ENCODE measurements at places on chromosomes 6 and 20.

GRCh38 chr20:5065879-5066383 lies 53.8 kb downstream of the PCNA start:
- peak; percentile 96 for DNase-seq

DNA sequence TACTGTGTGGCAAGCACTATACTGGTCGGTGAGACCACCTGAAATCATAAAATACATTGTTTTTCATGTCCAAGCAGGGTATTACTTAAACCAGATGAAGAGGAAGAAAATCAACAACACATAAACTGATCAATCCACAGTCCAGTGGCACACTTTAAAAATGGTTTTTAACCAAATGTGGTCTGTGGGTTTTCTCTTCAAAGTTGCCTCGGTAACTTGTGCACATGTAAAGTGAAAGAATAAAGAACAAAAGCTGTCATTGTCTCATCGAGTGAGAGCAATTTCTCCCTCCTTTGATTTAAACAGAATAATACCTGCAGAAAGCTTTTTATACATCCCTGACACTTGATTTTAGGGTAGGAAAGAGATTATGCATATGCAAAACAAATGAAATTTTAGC lies 3.7 kb downstream of the FLRT3 start:
- DNase-seq, result no peak

- peak; percentile 84 for DNase-seq
Measured at GRCh38 chr20:50913690-50914375, 17.4 kb downstream of the ADNP start.

GRCh38 chr6:36099869-36100483 lies 30.3 kb upstream of the MAPK13 start:
- no peak for DNase-seq

DNA sequence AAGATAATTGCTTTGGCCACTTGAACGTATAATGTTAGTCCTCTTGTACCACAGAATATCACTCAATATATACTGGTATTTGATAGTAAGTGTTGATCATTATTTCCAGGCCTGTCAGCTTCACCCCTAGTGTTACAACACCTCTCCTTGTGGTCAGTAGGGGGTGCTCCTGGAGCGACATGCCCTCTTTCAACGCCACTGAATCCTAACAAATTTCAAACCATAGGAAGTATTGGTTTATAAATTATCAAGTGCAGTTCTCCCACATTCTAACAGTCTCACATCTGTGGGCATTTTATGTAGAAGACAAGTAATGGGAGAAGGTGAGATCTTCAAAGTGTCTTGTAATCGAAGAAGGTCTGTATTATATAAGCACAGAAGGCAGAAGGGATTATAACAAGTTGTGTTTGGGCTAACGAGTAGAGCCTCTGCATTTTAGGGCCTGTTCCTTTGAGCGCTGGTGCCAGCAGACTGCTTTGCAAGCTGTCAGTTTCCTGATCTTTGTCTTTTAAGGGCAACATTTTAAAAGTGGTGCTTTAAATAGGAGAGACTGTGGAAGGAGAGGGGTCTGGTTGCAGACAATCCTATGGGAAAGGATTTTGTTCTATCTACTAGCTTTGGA lies 57.1 kb upstream of the CEP162 start:
- peak; percentile 46 for DNase-seq

DNA sequence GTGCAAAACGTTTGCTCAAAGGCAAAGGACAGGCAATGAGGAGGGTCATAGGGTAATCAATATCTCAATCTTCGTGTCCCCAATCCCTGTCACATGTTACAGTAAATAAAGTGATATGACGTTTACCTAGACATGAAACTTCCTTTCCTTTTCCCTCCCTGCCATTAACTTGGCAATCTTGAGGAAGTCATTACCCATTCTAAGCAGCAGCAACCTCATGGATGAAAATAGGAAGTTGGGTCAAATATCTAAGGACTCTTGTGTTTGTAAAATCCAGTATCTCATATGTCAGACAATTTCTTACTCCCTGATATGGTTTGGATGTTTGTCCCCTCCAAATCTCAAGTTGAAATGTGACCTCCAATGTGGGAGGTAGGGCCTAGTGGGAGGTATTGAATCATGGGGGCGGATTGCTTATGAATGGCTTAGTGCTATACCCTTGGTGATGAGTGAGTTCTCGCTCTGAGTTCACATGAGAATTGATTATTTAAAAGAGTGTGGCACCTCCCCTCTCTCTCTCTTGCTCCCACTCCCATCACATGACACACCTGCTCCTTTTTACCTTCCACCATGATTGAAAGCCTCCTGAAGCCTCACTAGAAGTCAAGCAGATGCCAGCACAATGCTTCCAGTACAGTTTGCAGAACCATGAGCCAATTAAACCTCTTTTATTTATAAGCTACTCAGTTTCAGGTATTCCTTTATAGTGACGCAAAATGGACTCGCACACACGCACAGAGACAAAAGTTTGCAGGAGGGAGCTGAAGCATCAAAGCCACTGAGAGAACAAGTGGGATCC lies 545.9 kb upstream of the JARID2 start:
- no peak for DNase-seq

DNA sequence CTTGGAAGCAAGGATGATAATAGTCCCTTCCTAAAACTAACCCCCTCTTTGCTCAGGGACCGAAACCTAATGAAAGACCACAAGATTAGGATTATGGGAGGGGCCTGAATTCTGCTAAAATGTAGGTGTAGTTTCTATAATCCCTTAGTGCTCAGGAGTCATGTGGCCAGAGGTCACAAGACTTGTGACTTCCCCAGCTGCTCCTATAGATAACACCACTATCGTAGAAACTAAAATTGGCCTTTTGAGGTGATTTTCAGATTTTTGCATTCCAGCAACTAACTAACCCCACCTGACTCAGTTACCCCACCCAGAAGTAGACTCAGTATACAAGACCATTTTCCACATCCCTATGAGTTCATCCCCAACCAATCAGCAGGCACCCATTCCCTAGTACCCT lies 42.1 kb downstream of the MDN1 start:
- DNase-seq, result no peak

DNA sequence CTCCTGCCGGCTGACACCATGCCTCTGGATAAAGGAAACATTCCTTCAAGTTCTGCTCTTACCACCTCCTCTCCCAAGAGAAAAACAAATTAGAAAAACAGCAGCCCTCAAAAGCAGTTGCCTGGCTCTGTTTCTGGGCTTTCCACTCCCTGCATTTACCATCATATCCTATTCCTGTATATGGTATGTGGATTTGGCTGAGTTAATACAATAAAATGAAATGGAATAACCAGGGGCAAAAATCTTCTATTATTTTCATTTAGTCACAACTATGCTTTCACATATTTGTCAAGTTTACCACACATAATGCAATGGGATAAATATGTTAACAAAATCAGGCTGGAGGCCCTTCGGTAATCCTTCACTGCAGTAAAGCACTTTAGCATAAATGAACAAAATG lies 34.3 kb downstream of the COL12A1 start:
- DNase-seq, result no peak

DNA sequence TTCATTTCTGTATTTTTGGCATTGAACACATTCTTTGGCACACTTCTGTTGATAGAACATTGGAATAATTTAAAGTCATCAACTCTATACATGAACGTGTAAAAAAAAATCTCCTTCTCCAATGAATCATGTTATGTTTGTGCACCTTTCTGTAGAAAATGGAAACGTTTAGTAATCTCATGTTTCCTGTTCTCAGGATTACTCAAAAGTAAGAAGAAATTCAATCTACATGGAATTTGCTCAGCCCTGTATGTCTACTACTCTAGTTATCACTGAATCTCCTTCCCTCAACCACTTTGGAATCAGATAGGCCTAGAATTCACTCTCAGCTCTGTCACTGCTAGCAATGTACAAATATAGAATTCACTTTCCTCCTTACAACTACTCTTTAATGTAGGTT lies 103.6 kb downstream of the COL21A1 start:
- DNase-seq, result peak; percentile 44

DNA sequence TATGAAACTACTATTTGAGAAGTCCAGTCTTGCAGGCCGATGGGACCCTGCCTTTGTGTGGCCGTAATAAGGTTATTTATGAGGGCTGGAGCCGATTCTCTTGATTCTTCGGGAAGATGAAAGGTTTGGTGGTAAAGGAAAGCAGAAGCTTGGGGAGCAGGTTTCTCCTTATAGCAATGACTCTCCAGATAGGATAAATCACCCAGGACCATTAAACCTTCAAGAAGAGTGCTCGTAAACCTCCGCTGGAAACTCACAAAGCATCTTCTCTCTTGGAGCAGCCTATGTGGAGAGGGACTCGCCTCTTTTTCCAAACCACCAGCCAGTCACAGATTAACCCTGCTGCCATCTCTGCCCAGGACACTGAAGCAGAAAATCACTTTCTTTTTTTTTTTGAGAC lies 69.6 kb upstream of the SALL4 start:
- DNase-seq, result no peak

DNA sequence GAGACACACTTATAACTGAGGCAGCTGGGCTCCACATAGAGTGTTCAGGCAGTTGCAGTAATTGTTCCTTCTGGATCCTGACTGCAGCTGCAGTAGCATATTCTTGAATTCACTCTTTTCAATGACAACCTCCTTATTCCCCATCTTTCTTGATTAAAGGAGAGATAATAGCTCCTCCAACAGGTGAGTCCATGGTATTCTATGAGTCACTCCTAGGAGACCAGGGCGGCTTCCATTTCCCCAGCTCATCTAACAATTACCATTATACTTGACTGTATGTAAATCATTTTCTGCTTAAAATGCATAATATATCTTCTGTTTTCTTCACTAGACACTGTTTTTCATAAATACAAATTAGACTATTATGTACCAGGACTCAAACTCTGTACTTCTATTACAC lies 62.4 kb downstream of the TENT5A start:
- no peak for DNase-seq

DNA sequence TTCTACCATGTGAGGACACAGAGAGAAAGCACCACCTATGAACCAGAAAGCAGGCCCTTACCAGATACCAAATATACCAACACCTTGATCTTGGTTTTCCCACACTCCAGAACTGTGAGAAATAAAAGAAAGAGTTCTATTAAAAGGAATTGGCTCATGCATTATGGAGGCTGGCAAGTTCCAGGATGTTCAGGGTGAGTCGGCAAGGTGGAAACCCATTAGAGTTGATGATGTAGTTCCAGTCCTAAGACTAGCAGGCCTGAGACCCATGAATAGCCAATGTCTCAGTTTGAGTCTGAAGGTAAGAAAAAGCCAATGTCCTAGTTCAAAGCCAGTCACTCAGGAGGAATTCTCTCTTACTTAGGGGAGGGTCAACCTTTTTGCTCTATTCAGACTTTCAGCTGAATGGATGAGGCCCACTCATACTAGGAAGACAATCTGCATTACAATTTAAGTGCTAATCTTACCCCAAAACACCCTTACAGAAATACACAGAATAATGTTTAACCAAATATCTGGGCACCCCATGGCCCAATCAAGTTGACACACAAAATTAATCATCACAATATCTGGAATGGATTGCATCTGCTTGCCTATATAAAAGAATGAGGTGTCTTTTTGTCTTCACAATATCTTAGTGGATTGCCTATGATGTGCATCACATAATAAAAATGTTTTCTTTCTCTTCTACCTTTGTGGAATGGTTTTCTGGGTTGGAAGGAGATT lies 5.5 kb upstream of the TAAR1 start:
- no peak for DNase-seq

- no peak for DNase-seq
Measured at GRCh38 chr20:11443382-11444119, 474.1 kb upstream of the BTBD3 start.

DNA sequence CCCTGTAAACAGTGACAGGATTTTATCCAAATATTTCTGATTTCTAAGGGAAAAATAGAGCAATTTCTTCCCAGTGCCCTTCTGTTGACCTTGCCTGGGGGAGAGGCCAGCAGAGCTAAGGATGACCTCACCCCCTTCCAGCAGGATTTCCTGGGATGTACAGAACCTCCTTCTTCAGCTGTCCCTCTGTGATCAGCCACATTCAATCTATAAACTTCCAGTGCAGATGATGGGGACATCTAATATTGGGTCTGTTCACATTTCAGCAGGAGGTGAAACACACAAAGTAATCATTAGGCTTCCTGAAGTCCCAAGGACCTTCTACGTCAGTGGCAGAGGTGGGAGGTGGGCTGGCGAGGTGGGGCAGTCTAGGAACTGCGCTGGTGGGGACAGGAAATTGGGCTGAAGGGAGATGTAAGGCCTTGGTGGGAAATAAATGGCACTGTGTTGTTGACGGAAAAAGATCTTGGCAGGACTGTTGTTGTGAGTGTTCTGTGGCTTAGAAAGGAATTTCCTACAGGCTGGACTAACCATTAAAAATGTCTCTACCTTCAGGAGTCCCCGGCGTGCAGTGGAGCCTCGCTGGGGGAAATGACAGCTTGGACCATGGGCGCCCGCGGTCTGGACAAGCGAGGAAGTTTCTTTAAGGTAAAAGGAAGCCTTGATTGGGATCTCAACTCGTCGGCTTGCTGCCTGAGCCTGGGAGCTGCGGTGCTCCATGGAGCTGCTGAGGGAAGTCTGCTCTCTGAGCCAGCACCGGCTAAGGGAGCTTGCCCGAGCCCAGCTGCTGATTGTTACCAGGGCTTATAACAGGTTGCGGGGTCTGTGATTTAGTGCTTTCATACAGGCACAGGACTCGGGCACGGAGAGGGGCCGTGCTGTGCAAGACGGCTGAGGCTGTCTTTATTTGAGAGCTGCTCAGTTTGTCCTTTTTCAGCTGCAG lies 127.9 kb upstream of the NAA20 start:
- peak; percentile 87 for DNase-seq

DNA sequence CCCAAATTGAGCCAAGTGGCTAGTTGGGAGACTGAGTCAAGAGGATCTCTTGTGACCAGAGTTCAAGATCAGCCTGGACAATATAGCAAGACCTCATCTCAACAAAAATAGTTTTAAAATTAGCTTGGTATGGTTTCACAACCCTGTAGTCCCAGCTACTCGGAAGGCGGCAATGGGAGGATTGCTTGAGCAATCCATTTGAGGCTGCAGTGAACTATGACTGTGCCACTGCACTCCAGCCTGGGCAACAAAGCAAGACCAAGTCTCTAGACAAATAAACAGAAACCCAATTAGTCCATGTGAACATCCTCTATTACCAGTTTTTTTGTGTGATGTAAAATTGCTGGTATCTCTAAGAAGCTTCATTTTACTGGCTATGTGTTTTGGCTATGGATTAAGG lies 106.2 kb downstream of the TULP4 start:
- peak; percentile 78 for DNase-seq

- DNase-seq, result no peak
Measured at GRCh38 chr6:156794546-156795354, 17.6 kb downstream of the ARID1B start.

GRCh38 chr6:95518630-95519227 lies 58.6 kb upstream of the MANEA start:
- no peak for DNase-seq

DNA sequence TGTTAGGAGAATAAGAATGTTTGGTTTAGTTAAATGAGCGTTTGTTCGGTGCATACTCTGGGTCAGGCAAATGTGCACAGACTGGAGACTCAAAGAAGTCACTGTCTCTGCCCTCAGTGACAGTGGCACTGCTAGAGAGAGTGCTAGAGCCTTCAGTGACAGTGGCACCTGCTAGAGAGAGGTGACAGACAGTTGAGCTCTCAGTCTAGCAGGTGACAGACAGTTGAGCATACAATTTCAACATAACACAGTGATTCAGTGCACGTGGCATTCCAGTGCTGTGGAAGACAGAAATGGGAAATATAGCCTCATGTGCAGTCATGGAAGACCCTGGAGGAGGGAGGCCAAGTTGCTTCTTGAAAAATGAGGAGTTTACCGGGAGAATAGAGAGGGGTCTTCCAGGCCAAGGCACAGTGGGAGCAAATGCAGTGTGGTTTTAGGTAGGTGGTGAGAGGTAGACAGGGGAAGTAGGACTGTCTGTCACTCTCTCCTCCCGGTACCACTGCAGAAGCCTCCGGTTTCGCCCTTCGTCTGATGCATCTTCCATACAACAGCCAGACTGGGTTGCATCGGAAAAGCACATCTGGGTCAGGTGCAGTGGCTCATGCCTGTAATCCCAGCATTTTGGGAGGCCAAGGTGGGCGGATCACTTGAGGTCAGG lies 107.9 kb upstream of the CLDN20 start:
- no peak for DNase-seq
